ENCODE measurements at places on chromosomes 1 and 21.

DNA sequence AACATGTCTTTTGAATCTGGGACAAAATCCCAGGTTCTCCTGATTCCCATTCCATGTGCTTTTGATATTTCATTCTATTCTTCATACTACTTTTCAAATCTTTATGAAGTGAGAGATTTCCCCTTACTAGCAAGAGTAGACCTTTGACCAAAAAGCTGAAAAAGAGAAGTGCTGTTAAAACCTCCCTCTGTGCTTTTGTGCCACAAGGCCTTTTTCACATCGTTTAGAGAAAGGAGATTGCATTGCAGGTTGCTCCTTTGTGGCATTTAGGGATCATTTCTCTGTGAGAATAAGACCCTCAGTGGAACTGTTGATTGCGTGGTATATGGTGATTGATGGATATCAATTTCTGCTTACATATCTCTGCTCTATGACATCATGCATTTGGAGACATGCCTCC lies 148.8 kb downstream of the TGFB2 start:
- DNase-seq: no peak

GRCh38 chr1:1358433-1359271 lies at the start of gene MXRA8:
Gene MXRA8 (minus strand): TSS chr1:1358555. CDS start chr1:1358504, 51 bp downstream.
- DNase-seq: no peak

DNA sequence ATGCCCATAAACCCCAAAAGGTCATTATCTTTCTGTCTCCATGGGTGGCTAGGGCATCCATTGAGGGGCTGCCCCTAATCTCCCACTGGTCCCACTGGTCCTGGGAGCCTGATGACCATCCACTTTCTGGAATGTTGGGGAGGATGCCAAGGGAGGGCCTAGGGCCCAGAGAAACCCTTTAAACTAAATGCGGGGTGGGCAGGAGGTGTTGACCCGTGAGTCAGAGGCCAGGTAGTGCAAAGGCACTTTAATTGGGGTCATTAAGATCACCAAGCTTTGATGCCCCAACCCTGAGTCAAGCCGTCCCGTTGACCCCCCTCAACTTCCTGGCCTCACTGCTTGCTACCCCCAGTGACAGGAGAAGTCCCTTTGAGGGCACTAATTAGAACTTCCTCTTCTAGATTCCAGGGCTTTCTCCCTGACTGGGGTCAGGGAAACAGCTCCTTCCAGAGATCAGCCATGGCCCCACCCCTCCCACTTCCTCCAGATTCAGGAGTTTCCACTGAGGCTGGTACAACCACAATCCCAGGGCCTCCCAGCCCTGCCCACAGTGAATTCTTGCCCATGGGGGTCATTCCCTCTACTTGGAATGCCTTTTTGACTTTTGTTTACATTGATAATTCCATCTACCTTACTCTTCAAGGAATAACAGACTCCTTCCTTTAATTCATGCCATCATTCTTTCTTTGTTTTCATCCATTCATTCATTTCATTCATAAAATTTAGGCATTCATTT lies 15.5 kb upstream of the SERINC2 start:
- no peak for DNase-seq

DNA sequence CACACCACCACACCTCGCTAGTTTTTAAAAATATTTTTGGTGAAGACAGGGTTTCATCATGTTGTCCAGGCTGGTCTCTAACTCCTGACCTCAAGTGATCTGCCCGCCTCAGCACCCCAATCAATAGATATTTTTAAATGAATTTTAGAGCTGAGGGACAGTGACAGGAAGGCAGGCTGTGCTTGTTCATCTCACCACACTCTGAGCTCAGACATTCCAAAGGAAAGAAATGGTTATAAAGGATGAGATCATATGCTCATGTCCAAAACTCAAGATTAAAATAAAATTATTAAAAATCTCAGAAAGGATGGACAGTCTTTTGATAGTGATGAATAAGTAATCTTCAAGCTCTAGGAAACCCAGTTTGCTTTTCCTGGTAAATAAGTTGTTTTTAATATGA lies 40.9 kb downstream of the L1TD1 start:
- no peak for DNase-seq

GRCh38 chr1:38138498-38139233 lies 92.1 kb upstream of the POU3F1 start:
- peak; percentile 81 for DNase-seq

- DNase-seq: no peak
Measured at GRCh38 chr1:194052514-194053338, 866.3 kb upstream of the B3GALT2 start.

- no peak for DNase-seq
Measured at GRCh38 chr1:97610748-97611147, 310.1 kb downstream of the DPYD start.

GRCh38 chr1:150322310-150322709 lies 977 bp downstream of the PRPF3 start:
- DNase-seq: no peak

GRCh38 chr1:156515956-156516355 lies 15.4 kb upstream of the MEF2D start:
- DNase-seq: no peak

DNA sequence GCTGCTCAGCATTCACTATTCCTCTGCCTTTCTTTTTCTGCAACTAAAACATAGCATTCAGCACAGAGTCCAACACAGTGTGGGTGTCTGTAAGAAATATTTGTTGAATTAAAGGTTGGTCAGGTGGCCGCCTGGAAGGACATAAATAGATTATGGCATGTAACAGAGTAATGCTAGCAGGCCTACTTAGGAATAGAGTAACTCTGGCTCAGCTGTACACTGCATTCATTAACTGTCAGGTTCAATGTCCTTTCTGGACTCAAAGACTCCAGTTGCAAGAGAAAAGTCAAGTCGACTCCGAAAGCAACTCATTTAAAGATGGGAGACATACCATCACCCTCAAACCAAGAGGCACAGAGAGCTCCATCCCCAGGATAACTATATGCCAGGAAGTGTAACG lies 116.0 kb downstream of the LMX1A start:
- no peak for DNase-seq

DNA sequence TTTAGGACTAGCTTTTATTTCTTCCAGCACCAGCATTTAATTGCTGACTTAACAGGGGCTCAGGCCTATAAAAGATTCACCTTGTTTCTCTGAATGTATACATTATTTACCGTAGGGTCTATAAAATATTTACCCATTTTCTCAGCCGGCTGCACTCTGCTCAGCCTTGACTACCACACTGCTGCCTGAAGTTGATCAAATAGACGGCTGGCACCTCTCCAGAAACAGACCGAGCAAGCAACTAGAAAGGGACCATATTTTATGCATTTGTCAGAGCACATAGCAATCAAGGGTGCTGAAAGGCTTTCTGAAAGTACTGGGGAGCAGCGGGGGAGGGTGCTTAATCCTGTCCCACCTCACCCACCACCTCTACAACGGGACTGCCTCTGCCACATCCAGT lies 64.7 kb upstream of the FGGY start:
- no peak for DNase-seq

- no peak for DNase-seq
Measured at GRCh38 chr1:227094249-227094966, 154.3 kb downstream of the COQ8A start.

DNA sequence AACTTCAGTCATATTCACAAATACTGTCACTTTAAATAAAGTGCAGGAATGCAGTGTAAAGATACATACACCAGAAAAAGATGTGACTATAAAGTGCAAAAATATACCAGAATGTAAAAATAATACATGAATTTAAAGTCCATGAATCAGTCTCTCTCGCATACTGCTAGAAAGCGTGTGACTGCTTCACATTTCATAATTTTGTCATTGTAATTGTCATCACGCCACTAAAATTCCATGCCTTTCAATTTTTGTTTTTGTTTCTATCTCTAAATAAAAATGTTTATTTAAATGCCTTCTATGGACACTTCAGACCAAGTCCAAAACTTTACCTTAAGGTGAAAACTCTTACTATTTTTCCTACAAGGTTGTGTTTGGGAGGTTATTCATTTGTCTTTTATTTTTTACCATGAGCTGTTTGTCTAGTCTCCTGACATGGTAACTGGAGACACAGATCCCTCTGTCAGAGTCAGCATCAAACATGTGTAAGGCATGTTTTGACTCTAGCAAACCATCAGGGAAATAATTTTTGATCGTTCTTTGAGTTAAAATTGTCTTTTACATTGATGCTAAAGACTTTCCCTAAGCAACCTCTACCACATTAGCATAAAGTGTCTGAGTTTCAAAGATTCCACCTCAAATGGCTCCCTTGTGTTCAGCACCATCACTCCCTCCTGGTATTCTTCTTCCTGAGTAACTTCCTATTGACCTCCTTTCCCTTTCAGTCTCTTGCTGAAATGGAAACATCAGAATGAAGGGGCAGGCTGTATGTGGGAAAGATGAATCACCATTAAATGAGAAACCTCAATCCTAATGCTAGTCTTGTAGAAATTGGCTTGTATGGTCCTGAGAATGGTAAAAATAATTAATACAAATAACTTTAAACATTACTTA lies 14.0 kb upstream of the AIM2 start:
- no peak for DNase-seq

GRCh38 chr1:226495716-226496115 lies 52.8 kb upstream of the STUM start:
- DNase-seq: no peak

- no peak for DNase-seq
Measured at GRCh38 chr1:208977012-208977411, 606.5 kb upstream of the CAMK1G start.

- no peak for DNase-seq
Measured at GRCh38 chr1:175708787-175709186, 34.6 kb downstream of the TNR start.

DNA sequence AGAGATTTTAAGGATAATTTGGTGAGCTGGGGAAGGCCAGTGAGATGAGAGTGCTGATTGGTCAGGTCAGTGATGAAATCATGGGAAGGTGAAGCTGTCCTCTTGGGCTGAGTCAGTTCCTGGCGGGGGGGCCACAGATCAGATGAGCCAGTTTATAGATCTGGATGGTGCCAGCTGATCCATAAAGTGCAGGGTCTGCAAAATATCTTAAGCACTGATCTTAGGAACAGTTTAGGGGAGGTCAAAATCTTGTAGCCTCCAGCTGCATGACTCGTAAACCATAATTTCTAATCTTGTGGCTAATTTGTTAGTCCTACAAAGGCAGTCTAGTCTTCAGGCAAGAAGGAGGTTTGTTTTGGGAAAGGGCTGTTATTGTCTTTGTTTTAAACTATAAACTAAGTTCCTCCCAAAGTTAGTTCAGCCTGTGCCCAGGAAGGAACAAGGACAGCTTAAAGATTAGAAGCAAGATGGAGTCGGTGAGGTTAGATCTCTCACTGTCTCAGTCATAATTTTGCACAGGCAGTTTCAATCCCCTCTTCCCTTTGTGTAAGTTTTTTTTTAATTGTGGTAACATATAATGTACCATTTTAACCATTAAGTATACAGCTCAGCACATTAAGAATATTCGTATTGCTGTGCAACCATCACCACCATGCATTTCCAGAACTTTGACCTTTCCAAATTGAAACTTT lies 39.4 kb downstream of the PTAFR start:
- no peak for DNase-seq

GRCh38 chr1:13922466-13923110 lies 222.6 kb downstream of the PRDM2 start:
- no peak for DNase-seq

- no peak for DNase-seq
Measured at GRCh38 chr1:240539769-240540414, 72.1 kb downstream of the GREM2 start.

DNA sequence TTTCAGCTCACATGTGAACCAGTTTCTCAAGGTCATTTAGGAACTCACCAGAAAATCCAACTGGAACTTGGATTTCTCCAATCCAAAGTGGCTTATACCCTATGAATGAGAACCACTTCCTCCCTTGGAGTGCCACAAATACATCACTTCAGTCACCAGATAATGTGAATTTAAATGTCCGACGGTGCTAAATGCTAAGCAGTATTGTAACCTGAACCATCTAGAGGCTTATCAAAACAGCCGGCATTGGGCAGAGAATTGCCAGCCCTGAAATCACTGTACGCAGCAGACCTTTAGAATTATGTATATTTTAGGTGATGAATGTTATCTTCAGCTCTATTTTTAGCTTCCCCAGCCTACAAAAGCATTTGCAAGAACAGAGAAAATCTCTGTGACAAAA lies 76.8 kb upstream of the COX20 start:
- no peak for DNase-seq

GRCh38 chr1:30786264-30786991 lies 28.9 kb upstream of the LAPTM5 start:
- no peak for DNase-seq

DNA sequence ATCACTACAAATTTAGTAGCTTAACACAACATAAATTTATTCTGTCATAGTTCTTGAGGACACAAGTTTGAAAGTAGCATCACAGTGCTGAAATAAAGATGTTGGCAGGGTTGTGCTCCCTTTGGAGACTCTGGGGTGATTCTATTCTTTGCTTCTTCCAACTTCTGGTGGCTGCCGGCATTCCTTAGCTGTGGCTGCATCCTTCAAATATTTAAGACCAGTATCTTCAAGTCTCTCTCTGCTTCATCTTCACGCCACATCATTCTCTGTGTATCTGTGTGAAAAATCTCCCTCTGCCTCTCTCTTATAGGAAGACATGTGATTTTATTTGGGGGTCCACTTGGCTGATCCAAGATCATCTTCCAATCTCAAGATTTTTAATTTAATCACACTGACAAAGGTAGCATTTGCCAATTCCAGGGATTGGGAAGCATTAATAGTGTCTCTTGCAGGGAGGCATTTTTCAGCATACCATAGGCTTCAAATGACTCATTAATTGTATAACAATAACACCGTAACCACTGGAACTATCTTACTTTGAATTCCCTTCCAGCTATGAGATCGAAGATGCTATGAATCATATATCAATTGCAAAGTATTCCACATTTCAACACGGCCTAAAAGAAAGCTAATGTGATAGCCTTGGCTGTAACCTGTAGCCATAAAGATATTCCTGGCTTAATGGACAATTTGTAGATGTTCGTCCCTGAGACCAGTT lies 74.6 kb downstream of the DPT start:
- DNase-seq: no peak

DNA sequence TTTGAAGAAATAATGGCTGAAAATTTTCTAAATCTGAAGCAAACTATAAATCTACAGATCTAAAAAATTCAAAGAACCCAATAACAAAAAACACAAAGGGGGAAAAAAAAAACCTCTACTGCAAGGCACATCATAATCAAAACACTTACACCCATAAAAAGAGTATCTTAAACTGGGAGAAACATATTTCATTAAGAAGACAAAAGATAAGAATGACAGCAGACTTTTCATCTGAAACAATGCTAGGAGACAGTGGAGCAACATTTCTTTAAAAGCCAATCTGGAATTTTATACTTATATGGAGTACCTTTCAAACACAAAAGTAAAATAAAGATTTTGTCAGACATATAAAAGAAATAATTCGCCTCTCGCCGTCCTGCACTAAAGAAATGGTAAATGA lies 49.1 kb downstream of the COP1 start:
- no peak for DNase-seq

All from cerebellum (tissue), 4 donors.